ENCODE measurements at places on chromosomes 12 and 14.

GRCh38 chr14:71764701-71765382 is 167.4 kb upstream of the RGS6 start:
- no peak for DNase-seq

GRCh38 chr12:3371018-3371417 is 120.0 kb upstream of the PRMT8 start:
- DNase-seq: no peak

DNA sequence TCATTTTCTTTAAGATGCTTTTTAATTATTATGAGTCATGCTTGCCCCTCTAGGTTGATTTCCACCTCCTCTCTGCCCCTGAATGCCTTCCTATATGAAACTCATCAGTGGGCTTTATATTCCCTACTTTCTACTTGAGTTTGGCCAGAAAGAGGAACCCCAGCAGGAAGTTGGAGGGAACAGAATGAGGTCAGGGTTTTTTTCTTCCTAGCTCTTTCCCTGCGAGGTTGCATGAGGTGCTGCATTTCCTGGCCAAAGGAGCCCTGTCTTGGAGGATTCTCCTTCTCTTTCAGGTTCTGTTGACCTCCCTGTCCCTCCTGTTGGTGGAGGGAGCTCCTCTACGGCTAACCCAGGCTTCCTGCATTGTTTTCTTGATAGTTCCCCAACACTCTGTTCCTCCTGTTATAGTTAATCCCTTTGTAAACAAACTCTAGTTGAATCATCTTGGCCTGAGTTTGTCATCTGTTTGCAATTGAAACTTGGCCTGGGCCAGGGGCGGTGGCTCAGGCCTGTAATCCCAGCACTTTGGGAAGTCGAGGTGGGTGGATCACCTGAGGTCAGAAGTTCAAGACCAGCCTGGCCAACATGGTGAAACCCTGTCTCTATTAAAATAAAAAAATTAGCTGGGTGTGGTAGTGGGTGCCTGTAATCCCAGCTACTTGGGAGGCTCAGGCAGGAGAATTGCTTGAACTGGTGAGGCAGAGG is 15.3 kb upstream of the SPIC start:
- no peak for DNase-seq

DNA sequence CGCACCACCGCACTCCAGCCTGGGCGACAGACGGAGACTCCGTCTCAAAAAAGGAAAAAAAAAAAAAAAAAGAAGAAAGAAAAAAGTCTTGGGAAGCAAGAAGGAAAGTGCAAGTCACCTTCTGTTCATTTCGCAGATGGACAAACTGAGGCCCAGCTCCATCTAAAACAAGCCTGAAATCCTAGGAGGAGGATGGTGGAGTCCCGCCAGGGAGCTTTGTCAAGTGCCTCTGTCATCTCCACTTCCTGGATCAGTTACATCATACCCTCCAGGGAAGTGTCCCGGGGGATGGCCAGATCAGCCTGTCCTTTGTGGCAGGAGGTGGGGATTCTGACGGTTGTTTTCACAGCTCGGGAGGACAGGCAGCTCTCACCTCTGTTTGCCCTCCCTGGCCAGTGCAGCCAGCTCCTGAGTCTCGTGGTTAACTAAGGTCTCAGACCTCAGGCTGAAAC is 8.7 kb upstream of the SDSL start:
- no peak for DNase-seq

GRCh38 chr14:55099756-55100155 is 29.3 kb upstream of the LGALS3 start:
- DNase-seq: no peak

DNA sequence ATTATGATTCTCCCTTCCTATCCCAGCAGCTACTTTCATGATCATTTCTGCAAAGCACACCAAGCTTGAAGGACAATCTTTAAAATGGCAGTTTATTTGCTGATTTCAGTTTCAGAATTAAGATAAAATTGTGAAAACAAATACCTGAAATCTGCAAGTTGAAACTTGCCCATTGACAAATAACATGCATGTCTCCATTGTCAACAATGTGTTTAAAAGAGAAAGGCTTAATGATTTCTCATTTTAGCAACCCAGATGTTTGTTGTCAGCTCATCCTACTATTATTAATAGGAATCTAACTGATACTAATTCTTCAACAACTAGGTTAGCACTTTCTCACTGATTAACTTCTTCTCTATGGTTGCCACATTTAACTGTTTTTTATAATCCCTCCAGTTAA is 474.6 kb downstream of the PRKD1 start:
- no peak for DNase-seq

Data from stimulated activated CD4-positive, alpha-beta T cell treated with anti-CD3 and anti-CD28 coated beads, Interleukin-1b, Interleukin-23, amount 100 ng/mL, for 48 hours (primary cell).